ENCODE measurements at places on chromosomes 7 and 10.

DNA sequence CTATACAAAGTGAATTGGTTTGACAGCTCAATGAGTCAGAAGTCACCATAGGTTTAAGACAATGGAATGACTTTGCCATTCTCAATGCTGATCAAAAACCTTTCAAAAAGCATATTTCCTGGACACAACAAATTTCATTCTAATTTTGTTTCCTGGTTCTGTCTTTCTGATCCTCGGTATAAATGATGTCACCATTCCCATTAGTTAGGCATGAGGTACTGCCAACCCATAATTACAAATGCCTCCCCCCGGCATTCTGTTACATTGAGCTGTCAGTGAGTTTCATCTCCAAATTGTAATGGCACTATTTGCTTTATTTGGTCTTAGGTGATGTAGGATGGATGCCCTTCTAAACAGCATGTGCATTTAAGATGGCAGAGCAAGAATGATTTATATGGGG is 81.7 kb upstream of the NFE2L3 start:
- DNase-seq, result no peak

- DNase-seq, result no peak
Measured at GRCh38 chr7:88226886-88227516, 7.2 kb upstream of the SRI start.

DNA sequence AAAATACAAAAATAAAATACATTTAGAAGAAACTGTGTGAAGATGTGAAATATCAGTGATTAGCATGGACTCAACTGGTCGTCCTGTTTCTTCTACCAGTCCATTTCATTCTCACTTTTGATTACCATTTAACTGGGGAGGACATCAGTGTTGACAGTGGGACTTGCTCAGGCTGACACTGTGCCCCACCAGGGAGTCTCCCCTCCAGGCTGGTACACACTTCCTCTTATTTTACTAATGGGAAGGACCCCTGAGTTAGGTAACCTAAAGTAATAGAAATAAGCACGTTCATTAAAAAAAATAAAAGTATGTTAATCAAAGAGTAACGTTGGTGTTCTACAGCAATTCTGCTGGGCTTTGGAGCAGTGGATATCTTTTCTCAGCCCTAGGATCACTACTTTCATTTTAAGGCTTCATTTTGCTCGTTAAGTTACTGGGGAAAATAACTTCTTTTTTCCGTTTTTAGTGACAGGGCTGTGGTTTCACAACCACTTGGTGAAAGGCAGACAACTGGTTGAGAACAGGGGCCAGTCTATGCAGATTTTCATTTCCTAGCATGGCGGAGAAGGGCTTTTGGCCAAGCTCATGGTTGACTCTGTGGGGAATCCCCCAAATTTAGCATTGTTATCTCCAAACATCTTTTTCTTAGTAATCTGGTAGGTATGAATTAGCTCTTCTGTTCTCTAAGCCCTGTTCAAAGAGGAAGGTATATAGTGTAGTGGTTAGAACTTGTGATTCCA is 2.1 kb downstream of the SNX10 start:
- DNase-seq, result no peak

DNA sequence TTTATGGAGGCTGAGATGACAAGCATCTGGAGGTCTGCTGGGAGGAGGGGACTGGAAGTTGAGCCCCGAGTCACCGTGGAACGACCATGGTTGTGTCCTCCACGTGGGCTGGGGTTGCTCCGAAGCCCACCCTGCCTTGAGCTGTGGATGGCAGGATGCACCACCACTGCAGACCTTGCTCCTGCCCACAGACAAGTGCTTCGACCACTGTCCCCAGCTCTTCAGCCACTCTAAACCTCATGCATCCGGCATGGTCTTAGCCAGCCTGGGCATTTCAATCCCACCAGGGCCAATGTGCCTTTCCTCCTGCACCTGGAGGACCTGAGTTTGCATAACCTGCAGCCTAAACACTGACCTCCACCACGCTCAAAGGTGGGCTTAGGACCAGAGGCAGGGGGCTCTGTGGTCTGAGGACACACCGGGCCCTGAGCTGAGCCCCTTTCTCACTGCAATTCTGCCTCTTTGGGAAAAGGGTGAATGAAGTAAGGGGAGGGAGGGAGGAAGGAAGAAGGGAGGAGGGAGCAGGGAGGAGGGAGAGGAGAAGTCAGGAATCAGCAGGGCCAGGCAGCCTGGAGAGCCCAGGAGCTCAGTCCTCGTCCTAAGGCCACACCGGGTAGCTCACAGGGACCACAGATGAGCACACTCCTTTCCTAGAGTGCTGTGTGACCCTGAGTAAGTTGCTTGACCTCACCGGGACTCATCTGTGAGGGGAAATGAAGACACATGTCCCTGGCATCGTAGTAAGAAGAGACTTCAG is 44.8 kb upstream of the DNAAF5 start:
- DNase-seq, result no peak

DNA sequence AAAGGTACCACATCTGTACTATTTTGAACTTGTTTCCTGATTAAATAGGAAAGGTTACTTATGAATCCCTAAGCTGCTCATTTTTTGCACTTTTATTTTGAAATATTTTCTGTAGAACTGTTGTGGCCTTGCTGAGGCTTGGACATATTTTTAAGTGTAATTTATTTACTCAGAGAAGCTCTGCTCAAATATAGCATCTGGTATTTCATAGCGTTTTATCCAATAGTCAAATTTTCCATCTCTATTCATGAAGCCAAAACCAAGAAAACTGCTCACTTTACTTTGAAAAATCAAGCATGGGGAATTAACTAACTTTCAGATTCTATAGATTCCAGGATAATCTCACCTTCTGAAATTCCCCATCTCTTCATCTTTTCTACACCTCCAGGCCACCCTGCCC is 6.6 kb upstream of the FAM3C start:
- no peak for DNase-seq

- no peak for DNase-seq
Measured at GRCh38 chr7:45884136-45884535, 4.2 kb upstream of the IGFBP1 start.

GRCh38 chr10:34407324-34407805 is 407.7 kb downstream of the PARD3 start:
- DNase-seq, result no peak

DNA sequence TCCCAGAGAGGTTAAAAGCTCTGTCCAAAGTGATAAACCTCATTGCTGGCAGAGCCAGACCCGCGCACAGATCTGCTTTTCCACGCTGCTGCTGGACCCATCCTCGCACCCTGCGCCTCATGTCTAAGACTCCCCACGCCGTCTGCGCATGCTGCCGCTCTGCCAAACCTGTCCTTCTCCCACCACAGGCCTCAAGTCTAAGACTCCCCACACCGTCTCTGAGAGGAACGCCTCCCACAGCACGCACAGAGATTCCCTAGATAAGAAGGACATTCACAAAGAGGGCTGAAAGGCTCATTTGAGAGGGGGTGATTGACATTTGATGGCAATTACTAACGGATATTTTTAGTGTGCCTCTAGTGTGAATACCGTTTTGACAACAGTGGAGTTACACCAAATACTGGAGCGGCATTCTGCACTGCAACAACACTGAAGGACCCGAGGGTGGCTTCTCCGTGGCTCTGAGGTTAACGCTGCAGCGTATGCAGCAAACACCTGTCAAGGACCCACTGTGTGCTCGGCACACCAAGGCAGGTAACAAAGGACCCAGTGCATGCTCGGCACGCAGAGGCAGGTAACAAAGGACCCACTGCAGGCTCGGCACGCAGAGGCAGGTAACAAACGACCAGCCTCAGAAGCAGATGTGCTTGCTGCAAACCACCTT is 231.4 kb downstream of the DNAJB6 start:
- no peak for DNase-seq

DNA sequence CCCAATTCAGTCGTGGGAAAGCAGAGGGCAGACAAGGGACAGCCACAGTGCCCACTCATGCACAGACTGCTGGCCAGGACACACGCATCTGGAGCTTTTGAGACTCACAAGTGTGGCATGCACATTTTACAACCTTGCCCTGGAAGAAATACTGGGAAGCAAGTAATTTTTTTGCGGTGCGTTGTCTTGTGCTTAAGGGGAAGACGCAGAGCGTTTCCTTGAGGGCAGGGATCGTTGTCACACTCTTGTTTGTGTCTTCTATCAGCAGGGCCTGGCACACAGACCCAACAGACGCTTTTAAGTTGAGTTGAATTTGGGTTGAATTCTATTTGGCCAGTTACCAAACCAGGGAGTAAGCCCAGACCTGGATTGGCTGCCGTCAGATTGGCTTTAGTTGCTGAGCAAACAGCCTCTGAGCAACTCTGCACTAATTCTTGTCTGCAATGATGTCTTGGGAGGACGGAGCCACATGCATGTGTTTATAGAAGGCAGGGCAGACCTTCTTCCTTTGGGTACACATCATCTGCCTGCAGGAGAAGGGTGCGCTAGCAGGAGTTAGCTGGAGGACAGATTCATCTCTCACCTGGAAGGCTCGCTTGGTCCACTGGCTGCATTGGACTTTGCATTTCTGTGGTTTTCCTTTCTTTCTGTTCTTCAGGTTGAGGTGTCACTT is 38.4 kb downstream of the IL2RA start:
- no peak for DNase-seq

DNA sequence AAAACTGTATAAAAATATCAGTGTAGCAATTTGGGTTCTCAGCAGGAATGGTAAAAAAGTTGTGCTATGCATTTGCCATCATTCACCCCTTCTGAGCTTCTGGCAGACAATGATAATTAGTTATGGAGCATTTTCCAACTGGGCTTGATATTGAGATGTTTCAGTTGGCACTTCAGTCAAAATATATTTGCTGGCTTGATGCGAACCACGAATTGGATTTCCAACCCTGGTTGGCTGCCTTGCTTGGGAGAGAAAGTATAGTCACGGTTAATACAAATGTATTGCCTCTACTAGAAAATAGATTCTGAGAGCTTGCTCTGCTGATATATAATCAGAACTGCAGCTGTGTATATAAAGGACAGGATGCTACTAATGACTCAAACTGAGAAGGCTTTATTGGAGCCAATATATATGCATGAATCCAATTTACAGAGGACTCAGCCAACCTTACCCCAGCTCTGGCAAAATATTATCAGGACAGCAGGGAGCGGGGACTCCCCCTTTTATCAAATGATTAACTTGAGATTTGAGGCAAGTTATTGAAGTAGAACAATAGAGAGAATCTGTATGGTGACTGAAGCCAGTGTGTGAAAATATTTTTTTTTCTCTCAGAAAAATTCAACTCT is 219.8 kb upstream of the SMIM30 start:
- no peak for DNase-seq

- DNase-seq, result no peak
Measured at GRCh38 chr10:130631142-130632096, 495.2 kb downstream of the GLRX3 start.

DNA sequence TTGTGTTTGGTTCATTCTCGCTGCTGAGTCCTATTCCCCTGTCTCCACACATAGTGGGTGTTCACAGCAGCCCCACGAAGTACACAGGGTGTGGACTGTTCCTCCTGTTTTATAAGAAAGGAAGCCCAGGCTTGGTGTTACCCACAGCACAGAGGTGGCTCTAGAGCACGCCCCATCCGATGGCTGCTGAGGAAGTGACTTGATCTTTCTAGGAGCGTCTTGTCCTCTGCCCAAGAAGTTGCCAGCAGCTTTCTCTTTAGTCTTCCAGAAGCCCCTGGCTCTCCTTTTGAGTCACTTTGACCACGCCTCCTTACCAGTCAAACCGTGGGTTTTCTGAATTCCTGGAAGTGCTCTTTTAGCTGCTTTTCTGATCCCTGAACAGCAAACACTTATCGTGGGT is 94.0 kb downstream of the GRK5 start:
- DNase-seq, result no peak

GRCh38 chr7:33050535-33051318 is 11.8 kb downstream of the NT5C3A start:
- peak; percentile 33 for DNase-seq

GRCh38 chr10:71887743-71888142 is 36.7 kb upstream of the PSAP start:
- DNase-seq, result no peak

DNA sequence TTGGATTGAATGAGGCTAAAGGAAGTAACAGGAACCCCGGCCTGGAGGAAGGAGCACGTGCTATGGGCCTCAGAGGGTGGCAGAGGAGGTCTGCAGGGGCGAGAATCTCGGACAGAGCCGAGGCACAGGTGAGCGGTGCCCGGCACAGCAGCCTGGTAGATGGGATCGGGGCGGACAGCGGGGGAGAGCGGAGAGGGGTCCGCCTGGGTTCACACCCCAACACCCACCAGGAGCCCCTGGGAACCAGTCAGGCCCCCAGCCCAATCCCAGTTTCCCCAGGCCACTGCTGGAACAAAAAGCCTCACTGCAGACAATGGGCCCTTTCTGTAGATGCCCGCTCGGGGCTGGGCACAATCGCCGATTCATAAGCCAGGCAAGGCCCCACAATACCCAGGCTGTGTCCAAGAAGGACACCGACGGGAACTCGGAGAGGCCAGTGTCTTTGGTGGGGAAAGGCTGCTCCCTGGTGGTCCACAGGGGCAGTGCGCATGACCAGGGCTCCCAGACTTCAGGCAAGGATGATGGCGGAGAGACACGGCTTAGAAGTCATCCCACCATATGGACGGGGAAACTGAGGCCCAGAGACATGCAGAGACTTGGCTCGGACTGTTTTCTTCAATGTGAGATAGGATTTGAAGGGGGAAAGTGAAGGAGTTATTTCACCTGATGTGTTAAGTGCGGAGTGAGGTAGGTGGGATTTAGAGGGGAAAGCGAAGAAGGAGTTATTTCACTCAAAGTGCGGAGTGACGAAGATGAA is 106.9 kb upstream of the GPR26 start:
- DNase-seq, result peak; percentile 16

DNA sequence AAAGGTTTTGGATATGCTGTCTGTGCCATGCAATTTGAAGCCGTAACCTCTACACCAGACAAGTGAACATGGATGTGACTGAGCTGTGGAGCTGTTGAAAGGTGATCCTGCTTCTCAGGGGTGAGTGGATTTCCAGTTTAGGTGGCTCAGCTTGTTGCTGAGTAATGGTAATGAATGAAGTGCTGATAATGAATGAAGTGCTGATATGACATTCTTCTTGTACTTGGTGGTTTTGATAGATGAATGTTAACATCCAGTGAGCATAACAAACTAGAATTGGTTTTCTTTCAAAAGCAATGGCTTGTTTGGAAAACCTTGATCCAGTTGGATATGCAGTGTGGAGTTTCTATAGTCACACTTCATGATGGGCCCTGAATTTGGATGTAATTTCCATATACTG is 89.7 kb upstream of the FZD8 start:
- no peak for DNase-seq

DNA sequence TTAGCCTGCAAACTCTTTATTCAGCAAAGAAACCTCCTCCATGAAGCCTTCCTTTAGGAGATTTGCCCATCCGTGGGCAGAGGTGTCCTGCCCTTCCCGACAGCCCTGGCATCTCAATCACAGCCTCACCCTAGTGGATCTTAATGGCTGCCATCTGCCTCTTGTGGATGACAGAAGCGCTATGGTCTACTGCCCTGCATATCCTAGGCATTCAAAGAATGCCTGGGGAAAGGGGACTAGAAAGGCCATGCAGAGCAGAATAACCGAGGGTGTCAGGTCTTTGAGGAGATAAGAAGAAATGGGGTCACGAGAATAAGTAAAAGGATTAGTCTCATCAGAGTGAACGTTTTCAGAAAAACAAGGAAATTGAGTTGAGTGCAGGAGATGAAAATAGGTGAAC is 57.7 kb upstream of the SPOCK2 start:
- no peak for DNase-seq

- DNase-seq, result no peak
Measured at GRCh38 chr7:75639071-75639885, 99.5 kb downstream of the HIP1 start.
